ENCODE measurements at places on chromosomes 1 and 21. TPM values are rescaled to one million over a fixed set of nuclear protein-coding genes. Genes with fewer than 3 reads are reported as not detected.
A peak's percentile ranks its signal among the peaks of the same experiment; 100 is the strongest.

DNA sequence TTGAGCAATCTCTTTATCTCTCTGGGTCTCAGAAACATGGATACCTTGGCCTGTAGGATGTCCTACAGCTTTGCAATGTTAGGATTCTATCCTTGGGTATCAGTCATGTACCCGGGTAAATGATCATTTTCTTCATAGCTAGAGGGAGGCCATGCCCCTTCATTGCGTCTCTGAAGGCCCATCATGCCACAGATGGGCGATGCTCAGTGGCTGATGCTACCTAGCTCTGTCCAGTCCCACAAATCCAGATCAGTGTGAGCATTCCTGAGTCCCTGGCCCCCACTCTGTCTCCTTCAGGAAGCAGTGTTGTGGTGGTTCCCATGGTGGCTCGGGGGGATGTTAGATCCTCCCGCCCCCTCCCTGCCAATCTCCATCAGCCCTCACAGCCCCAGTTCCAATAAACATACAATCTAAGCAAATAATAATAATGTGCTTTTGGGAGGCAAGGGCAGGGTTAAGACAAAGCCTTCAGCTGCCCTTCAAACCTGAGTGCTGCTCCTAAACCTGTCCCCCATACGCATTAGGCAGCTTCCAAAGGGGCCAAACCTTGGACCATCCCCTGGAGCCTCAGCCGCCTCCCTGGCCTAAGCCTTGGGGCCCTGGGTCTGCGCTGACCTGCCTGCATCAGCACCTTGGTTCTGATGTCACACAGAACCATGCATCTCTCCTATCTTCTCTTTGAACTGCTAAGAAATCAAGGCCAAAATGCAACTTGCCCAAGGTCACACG is 681 bp upstream of the GPR61 start:
- H3K27me3 ChIP-seq, result no peaks in the 10 kb centered on the region
- no peak overlapping the region for H3K27ac ChIP-seq
- DNase-seq, result no peak
- no peaks in the 10 kb centered on the region for H3K4me1 ChIP-seq
- H3K36me3 ChIP-seq, result no peaks in the 10 kb centered on the region

DNA sequence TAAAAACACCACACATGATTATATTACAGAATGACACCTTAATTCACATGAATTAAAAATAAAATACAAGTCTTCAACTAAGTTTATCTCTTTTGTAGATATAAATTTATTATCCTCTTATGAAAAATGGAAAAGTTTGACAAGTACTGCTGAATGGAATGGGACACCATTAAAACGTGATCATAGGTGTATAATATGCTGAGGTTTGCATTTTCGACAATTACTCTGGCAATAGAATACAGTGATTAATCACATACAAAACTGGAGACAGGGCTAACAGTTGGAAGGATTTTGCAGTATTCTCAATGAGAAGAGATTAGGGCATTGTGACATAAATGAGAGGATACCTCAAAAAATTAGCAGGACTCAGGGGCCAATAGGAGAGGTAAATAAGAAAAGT is 17.1 kb upstream of the PLPPR4 start:
- no peak overlapping the region for H3K27ac ChIP-seq
- H3K36me3 ChIP-seq, result no peaks in the 10 kb centered on the region
- no peak for DNase-seq
- no peak overlapping the region for H3K4me3 ChIP-seq
- H3K4me1 ChIP-seq, result no peaks in the 10 kb centered on the region

GRCh38 chr1:57307392-57308170 is 116.3 kb downstream of the DAB1 start:
- H3K4me3 ChIP-seq, result peak overlapping the region; percentile 5
- DNase-seq, result no peak
- no peaks in the 10 kb centered on the region for H3K36me3 ChIP-seq
- H3K27ac ChIP-seq, result no peak overlapping the region

DNA sequence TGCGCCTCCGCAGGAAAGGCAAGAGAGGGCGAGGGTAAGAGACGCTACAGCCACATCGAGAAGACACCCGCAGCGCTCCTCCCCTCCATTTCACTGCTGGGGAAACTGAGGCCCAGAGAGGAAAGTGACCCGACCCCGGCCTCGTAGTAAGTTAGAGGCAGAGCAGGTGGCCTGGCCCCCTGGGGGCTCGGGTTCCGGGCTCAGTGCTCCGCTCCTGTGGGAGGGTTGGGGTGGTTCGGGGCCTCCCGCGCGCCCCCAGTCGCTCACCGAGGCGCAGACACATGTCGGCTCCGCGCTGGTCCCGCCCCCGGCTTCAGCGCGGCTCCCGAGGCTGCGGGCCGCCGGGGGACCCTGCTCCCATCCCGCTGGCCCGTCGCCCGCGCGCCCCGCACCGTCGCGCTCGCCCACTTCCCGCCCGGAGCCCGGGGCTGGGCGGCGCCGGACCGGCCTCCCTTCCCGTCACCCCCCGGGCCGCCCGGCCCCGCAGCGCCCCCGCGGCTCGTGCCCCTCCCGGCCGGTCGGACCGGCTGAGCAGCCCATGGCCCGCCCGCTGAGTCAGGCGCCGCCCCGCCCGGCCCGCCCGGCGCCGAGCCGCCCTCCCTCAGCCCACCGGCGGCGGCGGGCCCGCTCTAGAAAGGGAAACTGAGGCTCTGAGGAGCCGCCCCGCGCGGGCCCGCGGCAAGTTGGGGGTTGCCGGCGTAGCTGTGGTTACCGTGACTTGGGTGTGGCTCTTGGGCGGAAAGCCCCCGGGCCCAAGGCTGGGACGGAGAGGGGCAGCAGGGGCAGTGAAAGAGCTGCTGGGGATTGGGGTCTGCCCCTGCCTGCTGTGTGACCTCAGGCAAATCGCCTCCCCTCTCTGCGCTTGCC is at the start of gene TMEM54:
TSS of gene TMEM54 (minus strand) at position 434 of the 867 bp plus-strand sequence. CDS start at position 283, 151 bp downstream.
- DNase-seq, result no peak
- no peak within 1 kb of the TSS for H3K27ac ChIP-seq
- H3K36me3 ChIP-seq, result no peaks in the 10 kb centered on the region
- peaks cover 15% of the 10 kb centered on the region for H3K27me3 ChIP-seq
- peaks cover 5% of the 10 kb centered on the region for H3K4me1 ChIP-seq

- peaks cover 13% of the 10 kb centered on the region for H3K27me3 ChIP-seq
- no peaks in the 10 kb centered on the region for H3K36me3 ChIP-seq
- no peaks in the 10 kb centered on the region for H3K4me1 ChIP-seq
- no peak for DNase-seq
- H3K4me3 ChIP-seq, result no peak overlapping the region
- H3K27ac ChIP-seq, result no peak overlapping the region
Measured at GRCh38 chr1:48055876-48056764, 58.9 kb upstream of the TRABD2B start.

DNA sequence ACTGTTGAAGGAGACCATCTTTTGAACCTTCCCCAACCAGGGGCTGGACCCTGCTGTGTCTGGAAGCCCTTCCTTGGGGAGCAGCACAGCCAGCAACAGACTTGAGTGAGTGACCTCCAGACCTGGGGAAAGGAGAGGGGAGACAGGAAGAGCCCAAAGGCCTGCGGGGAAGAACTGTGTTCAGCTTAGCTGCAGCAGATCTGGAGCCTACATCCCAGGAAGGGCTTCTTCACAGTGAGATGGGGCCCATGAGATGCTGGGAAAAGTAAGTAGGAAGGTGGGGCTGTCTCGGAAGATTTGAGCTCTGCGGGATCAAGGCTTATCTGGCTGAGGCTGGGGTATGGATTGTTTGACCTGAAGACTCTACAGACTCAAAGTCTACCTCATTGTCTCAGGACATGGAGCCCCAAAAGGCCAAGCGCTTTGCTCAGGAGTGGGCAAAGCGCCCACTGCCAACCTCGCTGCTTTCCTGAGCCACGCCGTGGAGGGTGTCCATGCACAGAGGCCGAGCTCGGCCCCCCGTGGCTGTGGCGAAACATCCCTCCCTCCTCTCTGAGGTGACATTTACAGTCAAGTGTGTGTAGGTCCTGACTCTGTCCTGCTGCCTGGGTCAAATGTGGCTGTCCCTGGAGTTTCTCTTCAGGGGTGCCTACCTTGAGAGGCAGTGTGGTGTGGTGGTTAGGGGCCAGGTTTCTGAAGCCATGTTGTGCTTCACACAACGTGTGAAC is 24.5 kb downstream of the SPOCD1 start:
- H3K27ac ChIP-seq, result no peak overlapping the region
- no peak overlapping the region for H3K4me3 ChIP-seq
- no peaks in the 10 kb centered on the region for H3K36me3 ChIP-seq
- peaks cover 9% of the 10 kb centered on the region for H3K4me1 ChIP-seq

Gene CNR2
- 2.1 TPM for total RNA-seq

Gene AK4
- total RNA-seq, result 87.9 TPM

Gene KRTAP12-2
- not detected for total RNA-seq

Gene HSPA6
- 3.3 TPM for total RNA-seq

Measured in natural killer cell treated with Interleukin-12 subunit alpha and Interleukin-12 subunit beta and Interleukin-15 and Interleukin-18, amount 100 ng/mL, for 72 hours (primary cell).